Stromal cell of bone marrow (primary cell): ENCODE measurements at places on chromosomes 7 and 10.

- DNase-seq, result no peak
Measured at GRCh38 chr7:126716321-126716720, 536.4 kb downstream of the GRM8 start.

DNA sequence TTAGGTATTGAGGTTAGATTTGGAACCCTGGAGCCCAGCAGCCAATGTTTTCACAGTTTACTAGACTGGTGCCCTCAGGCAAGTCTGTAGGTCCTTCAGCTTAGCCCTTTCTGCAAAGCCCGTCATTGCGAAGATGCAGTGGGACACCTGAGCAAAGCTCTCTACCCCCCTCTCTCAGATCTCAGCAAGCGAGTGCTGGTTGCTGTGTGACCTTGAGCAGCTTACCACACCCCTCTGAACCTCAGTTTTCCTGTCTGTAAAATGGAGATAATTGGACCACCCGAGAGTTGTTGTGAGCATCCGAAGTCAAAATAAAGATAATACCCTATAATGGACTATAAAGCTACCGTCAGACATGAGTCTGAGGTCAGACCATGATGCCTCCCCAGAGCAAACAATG lies 3.7 kb downstream of the NPC1L1 start:
- no peak for DNase-seq

- no peak for DNase-seq
Measured at GRCh38 chr10:130790339-130790738, 521.2 kb downstream of the TCERG1L start.

- DNase-seq, result no peak
Measured at GRCh38 chr7:138573741-138574140, 113.7 kb downstream of the TRIM24 start.

DNA sequence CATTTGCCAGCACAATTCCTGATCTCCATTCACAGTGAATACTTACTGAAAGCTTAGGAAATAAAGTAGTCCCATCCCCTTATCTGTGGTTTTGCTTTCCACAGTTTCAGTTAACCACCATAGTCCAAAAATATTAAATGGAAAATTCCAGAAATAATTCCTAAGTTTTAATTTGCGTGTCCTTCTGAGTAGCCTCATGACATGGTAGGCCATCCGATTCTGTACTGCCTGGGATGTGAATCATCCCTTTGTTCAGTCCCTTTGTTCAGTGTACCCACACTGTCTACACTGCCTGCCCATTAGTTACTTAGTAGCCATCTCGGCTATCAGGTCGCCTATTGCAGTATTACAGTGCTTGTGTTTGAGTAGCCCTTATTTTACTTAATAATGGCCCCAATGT lies 14.2 kb downstream of the RAB11FIP2 start:
- DNase-seq, result no peak

DNA sequence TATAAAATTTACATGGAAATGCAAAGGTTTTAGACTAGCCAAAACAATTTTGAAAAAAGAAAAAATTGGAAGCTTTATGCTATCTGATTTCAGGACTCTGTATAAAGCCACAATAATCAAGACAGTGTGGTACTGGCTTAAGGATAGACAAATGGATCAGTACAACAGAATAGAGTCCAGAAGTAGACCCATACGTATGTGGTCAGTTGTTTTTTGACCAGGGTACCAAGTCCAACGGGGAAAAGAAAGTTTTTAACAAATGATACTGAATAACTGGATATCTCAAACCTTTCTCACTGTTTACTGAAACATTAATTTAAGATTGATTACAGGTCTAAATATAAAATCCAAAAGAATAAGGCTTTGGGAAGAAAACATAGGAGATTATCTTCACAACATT lies 79.7 kb downstream of the PODXL start:
- no peak for DNase-seq

GRCh38 chr7:37248396-37248861 lies 200.2 kb downstream of the ELMO1 start:
- DNase-seq, result no peak

DNA sequence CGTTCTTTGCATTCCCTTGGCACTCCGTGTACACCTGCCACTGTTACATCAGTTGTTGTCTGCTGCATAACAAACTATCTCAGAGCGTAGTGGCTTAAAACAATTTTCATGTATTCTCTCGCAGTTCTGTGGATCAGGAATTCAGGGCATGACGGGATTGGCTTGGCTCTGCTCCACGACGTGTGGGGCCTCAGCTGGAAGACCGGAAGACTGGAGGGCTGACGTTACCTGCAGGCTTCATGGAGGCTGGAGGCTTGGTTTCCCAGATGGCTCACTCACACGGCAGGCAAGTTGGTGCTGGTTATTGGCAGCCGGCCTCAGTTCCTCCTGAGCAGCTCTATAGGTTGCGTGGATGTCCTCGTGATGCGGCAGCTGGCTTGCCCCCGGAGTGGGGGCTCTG lies 25.5 kb downstream of the NYAP1 start:
- no peak for DNase-seq

GRCh38 chr10:129320340-129320739 lies 146.7 kb upstream of the MGMT start:
- DNase-seq, result no peak

- DNase-seq, result no peak
Measured at GRCh38 chr10:69220507-69220906, 375 bp downstream of the HKDC1 start.

GRCh38 chr7:130902755-130903357 lies 168.8 kb upstream of the KLF14 start:
- DNase-seq, result no peak

GRCh38 chr7:128102490-128103291 lies 71.5 kb upstream of the LRRC4 start:
- DNase-seq, result no peak

DNA sequence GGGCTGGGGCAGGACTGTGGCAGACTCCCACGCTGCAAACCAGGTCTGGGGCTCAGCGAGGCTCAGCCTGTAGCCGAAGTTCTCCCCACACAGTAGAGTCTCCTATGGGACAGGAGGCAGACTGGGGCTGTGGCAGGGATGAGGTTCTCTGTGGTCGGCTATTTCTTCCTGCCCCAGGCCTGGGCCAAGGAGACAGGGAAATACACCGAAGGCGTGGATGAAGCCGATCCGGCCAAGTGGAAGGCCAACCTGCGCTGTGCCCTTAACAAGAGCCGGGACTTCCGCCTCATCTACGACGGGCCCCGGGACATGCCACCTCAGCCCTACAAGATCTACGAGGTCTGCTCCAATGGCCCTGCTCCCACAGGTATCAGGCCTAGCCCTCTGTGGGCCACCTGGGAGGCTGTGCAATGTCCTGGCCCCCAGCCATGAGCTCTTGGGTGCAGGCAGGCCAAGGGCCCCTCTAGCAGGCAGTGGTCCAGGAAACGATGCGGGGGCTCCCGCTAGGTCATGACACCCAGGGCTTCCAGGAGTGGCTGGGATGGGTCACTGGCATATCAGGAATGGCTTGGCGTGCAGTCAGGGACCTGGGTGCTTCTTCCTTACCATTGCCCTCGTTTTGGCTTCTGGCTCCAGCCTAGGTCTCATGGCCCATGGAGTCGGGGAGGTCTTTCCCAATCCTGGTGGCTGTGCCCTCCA lies 8.1 kb downstream of the IRF5 start:
- DNase-seq, result no peak

GRCh38 chr10:20890009-20890408 lies 7.1 kb downstream of the NEBL start:
- DNase-seq, result no peak

DNA sequence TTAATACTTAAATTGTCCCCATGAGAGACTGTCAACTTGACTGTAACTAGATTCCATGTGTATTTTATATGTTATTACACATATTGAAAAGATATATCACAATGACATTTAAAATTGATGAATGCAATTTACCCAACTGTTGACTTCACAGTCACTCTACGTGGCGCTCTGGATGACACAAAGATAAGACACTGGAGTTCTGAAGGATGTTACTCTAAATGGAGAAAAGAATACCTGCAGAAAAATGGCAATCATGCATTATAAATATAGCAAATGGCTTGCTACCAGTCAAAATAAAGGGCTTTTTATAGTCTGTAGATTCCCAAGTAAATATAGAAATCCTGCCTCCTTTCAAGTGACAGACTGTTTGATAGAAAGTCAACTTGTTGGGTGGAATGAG lies 143.6 kb upstream of the KLF6 start:
- no peak for DNase-seq

DNA sequence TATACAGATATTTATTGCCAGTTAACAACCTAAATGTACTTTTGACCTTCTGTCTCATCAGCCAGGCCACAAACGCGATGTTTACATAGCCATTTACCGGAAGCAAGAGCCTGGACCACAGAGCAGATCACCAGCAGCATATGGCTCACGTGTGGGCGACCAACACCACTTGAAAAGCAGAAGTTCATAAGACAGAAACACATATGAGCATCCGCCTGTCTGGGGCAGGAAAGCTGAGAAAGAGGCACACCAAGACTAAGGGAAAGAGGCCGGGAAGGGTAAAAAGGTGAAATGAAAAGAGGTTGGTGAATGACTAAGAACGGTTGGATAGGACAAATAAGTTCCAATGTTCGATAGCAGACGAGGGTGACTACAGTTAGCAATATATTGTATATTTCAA lies 1.3 kb downstream of the ABCB1 start:
- DNase-seq, result no peak

DNA sequence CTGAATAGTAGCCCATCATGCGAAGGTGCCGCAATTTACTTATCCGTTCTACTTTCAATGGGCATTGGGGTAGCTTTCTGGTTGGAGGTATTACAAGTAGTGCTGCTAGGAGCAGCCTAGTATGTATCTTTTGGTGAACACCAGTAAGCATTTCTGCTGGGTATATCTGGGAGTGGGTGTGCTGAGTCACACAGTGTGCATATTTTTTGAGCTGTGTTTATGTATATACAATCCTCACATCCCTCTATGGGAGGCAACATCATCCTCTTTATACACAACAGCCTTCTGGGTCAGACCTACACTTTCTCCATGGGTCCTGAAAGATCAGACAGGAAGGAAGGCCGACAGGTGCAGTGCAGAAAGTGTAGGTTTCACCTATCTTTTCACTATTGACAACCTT lies 36.3 kb downstream of the PYROXD2 start:
- DNase-seq, result no peak

DNA sequence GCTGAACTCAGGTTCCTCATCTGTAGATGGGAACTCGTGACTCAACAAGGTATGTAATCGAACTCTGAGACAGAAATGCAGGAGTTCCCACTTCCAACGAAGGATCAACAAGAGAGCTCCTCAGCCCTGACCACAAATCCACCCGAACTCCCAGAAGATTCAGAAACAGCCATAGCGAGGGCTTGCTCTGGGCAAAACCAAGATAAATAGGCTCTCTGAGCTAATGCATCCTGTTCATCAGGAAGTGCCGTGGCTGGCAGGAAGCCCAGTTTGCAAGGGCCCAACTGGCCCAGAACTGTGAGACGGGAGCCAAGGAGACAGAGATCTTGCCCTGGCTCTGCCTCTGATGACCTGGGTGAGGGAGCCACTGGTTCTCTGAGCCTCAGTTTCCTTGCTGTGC lies 141.7 kb upstream of the PFKP start:
- DNase-seq, result peak; percentile 31

GRCh38 chr7:6392712-6393666 lies 54.8 kb downstream of the DAGLB start:
- peak; percentile 57 for DNase-seq

DNA sequence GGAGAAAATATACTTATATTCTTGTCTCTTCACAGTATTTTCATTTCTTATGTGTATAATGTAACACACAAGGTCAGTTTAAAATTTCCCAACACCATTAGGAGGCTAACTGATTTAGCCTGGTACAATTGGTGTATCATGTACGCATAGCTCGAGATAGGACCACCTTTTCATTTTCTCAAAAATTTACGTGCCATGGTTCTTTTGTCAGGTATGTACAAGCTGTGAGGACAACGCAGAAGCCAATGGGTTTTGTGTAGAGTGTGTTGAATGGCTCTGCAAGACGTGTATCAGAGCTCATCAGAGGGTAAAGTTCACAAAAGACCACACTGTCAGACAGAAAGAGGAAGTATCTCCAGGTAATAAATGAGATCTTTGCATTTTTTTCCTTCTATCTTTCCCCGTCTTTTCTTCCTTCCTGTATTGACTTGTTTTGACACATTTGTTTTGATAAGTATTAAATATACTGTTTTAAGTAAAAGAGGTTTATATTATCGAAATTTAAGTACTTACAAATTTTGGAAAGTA lies 55.0 kb downstream of the TRIM24 start:
- DNase-seq, result no peak

DNA sequence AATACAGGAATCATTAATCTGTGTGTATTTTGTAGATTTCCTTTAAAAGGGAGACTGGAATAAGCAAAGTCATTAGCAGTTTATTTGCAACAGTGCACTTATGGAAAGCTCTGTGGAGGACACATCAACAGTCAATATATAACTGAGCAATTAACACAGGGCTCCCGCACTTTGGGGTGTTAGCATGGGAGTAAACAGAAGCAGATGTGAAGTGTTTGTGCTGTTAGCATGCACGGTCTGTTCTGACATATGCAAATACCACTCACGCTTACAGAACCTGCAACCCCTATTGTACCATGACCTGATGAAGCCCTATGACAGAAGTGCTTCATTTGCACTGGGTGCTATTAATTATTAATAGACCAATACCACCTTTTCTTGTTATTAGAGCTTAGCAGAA lies 118.9 kb downstream of the PPP1R3A start:
- no peak for DNase-seq

DNA sequence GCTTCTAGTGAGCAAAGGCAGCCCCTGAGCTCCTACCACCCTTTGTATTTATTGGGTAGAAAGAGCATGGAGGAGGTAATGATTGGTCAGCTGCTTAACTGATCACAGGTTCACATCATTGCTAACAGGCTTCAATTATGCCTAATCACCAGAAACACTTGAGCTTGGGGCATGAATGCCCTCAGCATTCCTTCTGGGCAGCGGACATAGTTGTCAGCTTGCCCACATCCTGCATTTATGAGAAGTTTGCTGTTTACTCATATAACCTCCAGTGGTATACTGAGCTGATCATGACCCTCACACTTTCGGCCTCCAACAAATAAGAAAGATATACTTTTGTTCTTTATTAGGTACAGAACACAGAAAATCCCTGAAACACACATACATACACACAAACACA lies 140.3 kb upstream of the ODAD2 start:
- DNase-seq, result no peak

DNA sequence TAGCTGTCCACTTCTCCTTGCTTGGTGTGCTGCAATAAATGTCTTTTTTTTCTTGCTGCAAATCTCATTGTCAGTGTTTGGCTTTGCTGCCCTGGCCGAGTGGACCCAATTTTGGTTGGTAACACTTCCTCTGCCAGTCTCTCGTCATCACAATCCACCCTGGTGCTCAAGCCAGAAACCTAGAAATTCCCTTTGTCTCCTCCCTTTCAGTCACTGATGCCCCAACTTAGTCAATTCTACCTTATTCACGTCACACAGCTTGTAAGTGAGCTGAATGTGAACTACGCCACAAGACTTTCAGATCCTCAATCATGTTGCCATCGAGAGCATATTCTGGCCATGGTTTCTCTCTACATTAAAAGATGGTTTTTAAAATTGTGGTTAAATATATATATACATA lies 13.0 kb upstream of the FRA10AC1 start:
- no peak for DNase-seq

DNA sequence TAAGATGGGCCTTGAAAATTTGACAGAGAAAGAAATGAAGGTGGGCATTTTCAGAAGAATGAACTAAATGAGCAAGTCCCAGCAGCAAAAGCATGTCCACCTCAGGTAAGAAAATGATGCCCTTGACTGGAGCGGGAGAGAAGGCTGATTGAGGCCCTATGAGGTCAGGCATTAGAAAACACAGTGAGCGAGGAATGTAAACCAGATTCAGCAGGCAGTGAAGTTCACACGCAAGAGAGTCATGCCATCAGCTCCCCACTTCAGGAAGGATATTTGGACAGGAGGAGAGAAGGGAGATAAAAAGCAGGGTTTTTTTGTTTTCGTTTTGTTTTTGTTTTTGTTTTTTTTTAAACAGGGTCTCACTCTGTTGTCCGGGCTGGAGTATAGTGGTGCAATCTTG lies 166.4 kb downstream of the PPP1R17 start:
- DNase-seq, result no peak
